A375 (cell line): ENCODE measurements at places on chromosomes 3 and 15. TPM values are rescaled to one million over a fixed set of nuclear protein-coding genes. Genes with fewer than 3 reads are reported as not detected.

ZNF80 gene
- not detected in 2 replicates for total RNA-seq

GABRR3 gene
- total RNA-seq, result not detected in 2 replicates

IL16 gene
- 1.4 and 1.6 TPM in 2 replicates for total RNA-seq

PLOD2 gene
- 31.4 and 38.4 TPM in 2 replicates for total RNA-seq

ATP6V1A gene
- total RNA-seq, result 29.4 and 34.7 TPM in 2 replicates

BFSP2 gene
- total RNA-seq, result 0.27 TPM in 1 of 2 replicates, not detected in the other

TPM1 gene
- 199 and 211 TPM in 2 replicates for total RNA-seq

SCAANT1 gene
- 5.6 TPM in 1 of 2 replicates, not detected in the other for total RNA-seq

SLC51A gene
- total RNA-seq, result not detected in 2 replicates

CLDN18 gene
- not detected in 2 replicates for total RNA-seq
